ENCODE measurements at places on chromosomes 5 and 9.

- DNase-seq, result no peak
Observed at GRCh38 chr5:54651482-54652076, 134.0 kb downstream of the SNX18 start.

- DNase-seq, result peak; percentile 60
Observed at GRCh38 chr5:168793841-168794837, 215.0 kb upstream of the PANK3 start.

GRCh38 chr5:170337045-170337733 lies 39.6 kb upstream of the LCP2 start:
- no peak for DNase-seq

DNA sequence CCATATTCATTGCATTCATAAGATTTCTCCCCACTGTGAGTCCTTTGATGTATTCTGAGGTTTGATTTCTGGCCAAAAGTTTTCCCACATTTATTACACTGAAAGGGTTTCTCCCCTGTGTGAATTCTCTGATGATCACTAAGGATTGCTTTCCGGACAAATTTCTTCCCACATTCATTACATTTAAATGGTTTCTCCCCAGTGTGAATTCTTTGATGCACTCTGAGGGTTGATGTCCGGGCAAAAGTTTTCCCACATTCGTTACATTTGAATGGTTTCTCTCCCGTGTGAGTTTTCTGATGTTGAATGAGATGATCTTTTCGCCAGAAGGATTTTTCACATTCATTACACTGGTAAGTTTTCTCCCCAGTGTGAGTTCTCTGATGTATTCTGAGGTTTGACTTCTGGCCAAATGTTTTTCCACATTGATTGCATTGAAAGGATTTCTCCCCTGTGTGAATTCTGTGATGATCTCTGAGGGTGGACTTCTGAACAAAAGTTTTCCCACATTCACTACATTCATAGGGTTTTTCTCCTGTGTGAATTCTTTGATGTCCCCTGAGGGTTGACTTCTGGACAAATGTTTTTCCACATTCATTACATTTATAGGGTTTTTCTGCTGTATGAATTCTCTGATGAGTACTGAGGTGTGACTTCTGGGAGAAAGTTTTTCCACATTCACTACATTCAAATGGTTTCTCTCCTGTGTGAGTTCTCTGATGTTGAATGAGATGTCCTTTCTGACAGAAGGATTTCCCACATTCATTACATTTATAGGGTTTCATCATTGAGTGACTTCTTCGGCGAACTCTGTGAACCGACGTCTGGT lies 18.8 kb downstream of the ZNF510 start:
- no peak for DNase-seq

DNA sequence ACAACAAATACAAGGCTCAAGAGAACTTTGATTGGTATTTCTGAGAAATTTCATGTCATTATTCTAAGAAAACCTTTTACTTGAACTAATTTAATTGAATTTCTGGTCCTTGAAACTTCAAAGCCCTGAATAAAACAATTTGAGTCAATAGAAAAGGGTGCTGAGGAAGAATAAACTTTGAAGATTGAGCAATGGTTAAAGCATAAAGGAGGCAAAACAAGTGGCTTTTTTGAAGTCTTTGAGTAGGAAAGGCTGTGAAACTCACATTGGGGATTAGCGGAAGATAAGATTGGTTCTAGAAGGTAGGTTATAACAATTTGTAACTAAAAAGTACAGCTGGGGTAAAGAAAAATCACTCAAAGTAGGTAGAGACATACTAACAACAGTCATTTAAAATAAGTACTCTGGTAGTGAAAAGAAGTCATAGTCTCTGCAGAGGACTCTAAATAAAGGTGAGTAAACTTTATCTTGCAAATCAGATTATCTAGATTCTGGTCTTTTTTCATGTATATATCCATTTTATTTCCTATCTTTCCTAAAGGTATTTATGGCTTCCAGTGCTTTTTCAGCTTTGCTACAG lies 6.4 kb upstream of the PLPP1 start:
- DNase-seq, result no peak

DNA sequence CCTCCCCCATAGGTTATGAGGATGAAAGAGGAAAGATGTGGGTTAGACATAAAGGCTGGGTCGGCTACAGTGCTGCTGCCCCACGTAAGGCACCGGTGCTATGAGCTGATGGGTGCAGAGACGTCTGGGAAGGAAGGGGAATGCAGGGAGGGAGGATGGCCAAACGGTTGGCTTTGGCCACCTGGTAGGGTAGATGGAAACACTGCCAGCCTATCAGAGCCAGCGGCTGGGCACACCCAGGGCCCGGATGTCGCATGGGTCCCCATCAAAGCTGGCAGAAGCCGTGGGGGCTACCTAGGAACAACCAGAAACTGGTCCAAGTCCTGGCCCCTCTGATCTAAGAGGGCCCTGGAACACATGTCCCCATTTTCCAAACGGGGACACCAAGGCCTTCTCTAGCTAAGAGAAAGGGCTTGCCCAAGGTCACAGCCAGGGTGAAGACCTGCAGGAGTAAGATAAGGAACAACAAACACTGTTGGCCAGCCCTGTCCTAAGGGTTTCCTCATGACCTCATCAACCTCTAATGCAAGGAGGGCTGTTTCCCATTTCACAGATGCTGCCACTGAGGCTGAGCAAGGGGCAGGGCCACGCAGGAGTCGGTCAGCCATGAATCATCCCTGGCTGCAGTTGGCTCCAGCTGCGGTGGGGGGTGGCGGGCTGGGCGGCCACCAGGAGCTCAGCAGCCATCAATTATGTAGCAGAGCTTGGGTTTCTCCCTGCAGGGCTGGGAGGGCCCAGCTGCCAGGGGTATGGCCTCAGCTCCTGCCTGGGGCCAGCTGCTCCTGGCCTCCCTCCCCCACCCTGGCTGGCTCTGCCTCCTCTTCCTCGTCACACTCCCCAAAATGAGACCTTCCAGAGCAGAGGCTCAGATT lies 4.9 kb downstream of the SH3GLB2 start:
- DNase-seq, result no peak

GRCh38 chr9:124197177-124198095 lies 60.3 kb upstream of the NEK6 start:
- no peak for DNase-seq

Measured in caudate nucleus (tissue), 63 donors.